Stimulated activated CD8-positive, alpha-beta memory T cell treated with anti-CD3 and anti-CD28 coated beads, Interleukin-4, amount 100 ng/mL, for 24 hours (primary cell): ENCODE measurements at places on chromosomes 6 and 20.

GRCh38 chr6:108993876-108994275, 100.8 kb downstream of the SESN1 start:
- DNase-seq, result no peak

DNA sequence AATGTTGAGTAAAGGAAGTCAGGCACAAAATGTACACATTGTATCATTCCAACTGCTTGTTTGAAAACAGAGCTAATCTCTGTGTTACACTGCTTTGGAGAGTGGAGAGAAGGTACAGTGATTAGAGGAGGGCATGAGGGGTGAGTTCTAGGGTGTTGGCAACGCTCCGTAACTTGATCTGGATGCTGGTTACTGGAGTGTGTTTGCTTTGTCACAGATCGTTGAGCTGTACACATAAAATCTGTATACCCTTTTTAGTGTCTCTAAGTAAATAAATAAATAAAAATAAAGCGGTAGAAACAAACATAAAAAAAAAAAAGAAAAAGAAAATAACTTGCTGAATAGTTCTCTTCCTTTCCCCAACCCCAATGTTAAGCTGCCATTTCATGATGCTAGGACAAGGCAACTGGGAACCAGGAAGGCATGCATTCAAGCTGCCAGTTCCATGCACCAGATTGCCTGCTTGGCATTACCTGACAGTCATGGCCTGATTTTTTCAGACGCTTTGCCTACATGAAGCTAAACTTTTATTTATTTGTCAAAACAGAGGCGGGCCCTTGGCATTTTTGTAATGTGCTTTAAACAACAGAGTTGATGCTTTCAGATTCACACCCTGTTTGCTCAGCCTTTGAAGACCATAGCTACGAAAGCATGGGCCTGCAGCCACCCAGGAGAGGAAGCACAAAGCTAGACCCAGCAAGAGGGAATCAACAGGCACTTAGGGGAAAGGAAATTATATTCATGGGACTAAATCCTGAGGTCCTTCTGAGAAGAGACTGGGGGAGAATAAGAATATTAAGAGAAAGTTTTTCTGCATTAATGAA, 21.2 kb downstream of the TNFRSF21 start:
- DNase-seq, result no peak

GRCh38 chr6:87756858-87757257, 54.8 kb upstream of the AKIRIN2 start:
- DNase-seq, result peak; percentile 8

- no peak for DNase-seq
Observed at GRCh38 chr6:104324301-104324700, 535.4 kb downstream of the HACE1 start.

DNA sequence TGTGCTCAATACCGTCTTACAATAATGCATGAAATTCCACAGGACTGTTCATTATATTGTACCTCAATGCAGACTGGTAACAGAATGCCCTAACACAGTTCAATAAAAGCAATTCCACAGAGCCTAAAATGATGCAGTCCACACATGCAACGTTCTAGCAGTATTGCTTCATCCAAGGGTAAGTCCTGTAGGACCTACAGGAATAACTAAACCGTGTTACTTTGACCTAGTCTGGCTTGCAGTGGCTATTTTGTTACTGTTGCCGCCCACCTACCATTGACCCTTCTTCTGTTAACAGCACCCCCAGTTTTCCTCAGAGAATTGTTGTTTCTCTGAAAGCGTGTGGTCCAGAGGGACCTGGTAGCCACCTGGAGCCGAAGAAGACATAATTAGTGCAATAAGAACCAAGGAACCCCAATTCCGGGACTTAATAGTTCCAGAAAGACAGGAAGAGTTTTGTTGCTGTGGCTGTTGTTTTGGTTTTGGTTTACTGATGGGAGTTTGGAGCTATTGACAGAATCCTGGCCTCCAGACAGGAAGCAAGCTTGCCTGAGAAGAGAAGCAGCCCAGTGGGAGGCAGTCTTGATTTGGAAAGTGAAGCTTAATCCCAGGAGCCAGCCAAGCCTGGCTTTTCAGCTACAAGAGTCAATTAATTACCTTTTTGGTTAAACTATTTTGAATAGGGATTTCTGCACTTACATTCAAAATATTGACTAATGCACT, 91.3 kb downstream of the FRK start:
- no peak for DNase-seq

- DNase-seq, result no peak
Observed at GRCh38 chr20:18005990-18006364, 37.2 kb downstream of the MGME1 start.

DNA sequence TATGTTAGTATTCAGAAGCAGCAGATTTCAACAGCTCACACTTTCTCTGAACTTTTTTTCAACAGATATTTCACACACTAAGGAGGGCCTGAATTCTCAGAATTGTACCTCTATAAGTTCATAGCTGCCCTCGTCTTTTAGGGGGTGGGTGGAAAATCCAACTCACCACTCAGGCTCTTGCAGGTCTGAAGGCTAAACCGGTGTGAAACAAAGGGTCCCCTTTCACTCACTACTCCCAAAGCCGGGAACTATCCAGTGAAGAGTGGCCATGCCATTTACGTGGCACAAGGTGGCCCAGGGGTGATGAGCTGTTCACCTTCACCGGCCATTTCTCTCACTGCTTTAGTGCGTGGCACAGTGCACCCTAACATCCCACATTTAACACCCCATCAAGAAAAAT, 24.2 kb downstream of the TBC1D7 start:
- no peak for DNase-seq

DNA sequence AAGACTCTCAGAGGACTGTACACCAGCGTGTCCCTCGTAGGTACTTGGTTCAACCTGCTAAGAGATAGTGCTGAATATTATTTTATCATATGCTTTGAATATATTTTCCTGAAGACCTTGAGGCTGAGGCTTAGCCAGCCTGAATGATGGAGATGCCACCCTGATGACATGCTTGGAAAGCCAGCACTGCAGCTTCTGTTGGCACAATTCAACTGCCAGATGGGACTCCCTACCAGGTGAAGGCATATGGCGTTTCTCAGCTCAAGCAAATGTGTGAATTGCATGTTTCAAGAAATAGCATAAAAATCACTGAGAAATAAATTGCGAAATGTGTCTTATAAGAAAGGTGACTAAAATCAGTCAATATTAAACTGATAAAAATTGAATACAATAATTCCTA, 228.1 kb upstream of the CST7 start:
- DNase-seq, result no peak

GRCh38 chr6:99790679-99791078, 184.0 kb downstream of the PRDM13 start:
- DNase-seq, result no peak

GRCh38 chr6:139336488-139336887, 38.0 kb downstream of the CITED2 start:
- DNase-seq, result no peak

DNA sequence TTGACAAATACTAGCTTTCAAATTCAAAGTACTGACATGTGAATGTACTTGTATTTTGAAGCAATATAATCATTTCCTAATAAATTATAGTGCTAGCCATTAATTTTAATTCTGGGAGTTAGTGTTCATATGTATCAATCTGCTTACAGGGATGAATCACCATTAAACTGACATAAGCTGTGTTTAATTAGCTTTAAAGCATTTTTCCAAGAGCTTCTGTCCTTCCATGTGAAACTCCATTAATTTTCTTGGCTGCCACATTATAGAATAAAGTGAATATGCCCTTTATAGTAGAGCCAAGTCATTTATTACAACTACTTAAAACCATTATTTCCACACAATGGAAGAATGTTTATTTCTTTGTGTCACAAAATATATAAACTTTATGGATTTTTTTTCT, 150.8 kb downstream of the COL21A1 start:
- DNase-seq, result no peak

- DNase-seq, result no peak
Observed at GRCh38 chr6:115602466-115602865, 458.2 kb downstream of the FRK start.

DNA sequence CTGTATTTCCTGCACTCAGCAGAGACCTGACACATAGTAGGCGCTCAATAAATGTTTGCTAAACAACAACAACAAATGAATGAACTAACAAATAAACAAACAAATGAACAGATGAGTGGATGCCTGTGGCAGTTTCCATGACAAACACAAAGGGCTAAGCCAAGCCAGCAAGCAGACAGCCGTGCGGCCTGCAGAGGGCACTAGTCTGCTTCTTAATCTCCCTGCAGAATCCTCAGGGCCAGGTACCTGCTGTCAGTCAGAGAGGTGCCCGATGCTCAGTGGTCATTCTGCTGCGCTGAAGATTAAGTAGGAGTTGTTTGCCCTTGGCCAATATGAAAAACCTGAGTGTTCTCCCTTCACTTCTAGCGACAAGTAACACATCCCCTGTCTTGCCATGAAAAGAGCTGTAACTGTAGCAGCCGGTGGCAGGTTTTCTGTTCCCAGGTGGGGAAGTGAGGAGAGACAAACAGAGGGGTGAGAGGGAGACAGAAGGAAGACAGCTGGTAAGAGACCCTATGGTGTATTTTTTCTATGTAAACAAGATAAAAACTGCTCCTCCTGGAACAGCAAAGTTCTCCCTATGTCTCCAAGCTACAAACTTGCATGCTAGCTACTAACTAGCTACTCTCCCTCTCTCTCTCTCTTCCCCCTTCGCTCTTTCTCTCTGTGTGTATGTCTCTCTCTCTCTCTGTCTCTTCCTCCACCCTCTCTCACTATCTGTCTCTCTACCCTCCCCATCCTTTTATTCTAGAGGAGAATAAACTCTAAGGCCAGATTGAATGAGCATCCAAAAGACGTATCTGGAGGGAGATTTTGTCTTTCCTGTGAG, at the start of gene MC3R:
MC3R (plus strand) TSS at position 779 of the 829 bp plus-strand sequence. CDS start 112 bp downstream, outside the sequence.
- DNase-seq, result peak; percentile 12

DNA sequence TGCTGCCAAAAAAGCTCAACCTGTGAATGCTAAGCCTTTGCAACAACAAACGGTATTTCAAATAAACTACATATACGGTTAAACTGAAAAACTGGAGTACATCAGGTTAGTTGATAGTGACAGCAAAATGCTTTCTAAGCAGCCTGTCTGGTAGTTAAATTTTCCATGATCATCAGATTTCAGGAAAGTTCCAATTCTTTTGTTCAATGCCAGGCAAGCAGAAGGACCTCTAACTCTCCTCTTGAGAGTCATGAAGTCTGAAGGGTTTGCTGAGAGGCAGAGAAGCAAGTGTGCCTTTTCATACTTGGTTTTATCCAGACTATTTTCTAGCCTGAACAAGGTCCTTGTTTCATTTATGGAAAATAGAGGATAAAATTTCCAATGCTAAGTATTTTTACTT, 4.5 kb downstream of the FLRT3 start:
- DNase-seq, result no peak

DNA sequence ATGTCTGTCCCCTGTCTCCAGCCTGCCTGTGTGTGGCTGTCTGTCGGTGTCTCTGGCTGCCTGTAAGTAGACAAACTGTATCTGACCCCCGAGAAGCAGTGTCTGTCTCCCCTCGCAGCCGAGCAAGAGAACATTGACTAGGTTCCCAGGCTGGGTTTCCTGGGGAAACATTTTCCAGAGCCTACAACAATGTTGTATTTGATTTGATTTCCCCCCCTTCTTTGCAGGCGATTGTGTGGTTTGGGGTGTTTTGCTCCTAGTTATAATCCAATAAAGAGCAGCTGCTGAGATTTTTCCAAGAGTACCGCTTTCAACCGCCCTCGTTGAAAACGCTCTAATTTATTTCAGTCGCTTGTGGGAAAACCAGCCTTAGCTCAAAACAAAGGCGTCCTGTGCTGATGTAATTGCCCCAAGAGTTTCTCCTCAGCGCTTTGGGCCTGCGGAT, 92.6 kb downstream of the CDC5L start:
- no peak for DNase-seq

DNA sequence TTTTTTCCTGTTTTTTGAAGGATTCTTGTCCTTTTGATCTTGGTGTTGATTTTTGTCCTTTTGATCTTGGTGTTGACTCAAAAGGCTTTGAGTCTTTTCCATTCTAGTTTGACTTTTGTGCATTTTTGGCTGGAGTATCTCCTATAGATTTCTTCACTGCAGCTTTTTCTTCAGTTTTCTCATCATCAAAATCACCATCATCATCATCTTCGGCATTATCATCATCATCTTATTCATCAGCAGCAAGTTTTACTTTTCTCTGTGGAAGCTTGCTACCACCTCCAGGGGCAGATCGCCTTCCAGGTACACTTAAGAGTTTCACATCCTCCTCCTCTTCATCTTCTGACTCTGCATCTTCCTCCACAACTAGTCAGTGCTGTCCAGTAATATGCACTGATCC, 56.5 kb upstream of the MCHR2 start:
- DNase-seq, result no peak

DNA sequence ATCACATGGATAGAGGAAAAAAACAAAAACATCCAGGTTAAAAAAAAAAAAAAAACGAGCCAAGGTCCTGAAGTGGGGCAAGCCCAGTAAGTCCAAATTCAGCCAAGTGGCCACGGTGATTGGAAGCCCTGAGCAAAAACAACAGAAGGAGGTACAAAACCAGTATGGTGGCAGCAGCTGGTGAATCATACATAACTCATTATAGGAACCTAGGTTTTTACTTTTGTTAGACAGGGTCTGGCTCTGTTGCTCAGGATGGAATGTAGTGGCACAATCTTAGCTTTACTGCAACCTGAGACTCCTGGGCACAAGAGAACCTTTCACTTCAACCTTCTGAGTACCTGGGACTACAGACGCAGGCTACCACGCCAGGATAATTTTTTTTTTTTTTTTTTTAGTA, 22.7 kb upstream of the MYB start:
- DNase-seq, result no peak

DNA sequence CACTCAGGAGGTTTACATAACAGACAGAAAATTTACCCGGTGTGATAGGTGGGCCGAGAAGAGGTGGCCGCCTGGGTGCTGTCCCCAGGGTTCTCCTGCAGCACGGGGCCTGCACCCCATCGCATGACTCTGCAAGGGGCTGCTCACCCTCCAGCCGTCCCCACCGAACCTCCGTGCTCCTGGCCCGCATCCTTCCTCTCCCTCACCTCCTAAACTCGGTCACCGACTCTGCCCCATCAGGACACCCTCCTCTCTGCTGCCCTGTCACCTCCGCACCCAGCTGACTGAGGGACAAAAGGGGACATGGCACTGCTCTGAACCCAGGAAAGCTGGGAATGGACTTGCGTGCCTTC, 147.6 kb downstream of the SYNDIG1 start:
- DNase-seq, result no peak

DNA sequence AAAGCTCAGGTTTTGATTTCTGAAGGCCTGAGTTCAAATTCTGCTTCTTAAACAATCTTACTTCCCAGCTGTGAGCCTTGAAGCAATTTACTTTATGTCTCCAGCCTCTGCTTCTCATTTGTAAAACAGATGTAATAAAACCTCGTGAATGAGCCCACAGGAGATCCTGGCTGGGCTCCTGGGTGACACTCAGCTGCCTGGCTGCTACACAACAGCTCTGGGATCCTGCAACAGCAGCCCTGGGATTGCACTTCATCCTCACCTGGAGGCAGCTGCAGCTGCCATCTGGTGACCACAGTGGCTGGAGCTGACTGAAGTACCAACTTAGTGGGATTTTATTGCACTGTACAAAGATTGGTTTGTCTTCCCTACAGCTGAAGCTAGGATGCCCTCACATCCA, 98.6 kb downstream of the NDUFAF5 start:
- no peak for DNase-seq

GRCh38 chr6:150143516-150144293, 861 bp downstream of the PPP1R14C start:
- DNase-seq, result no peak
